Cerebellar cortex (tissue), 1 donor: ENCODE measurements at places on chromosomes 1 and 21.
A peak's percentile ranks its signal among the peaks of the same experiment; 100 is the strongest.

- peak; percentile 19 for DNase-seq
These were observed 109.2 kb downstream of the TNNI3K start for GRCh38 chr1:74344387-74344786.

- DNase-seq, result no peak
These were observed 95.4 kb upstream of the NGF start for GRCh38 chr1:115433483-115433882.

DNA sequence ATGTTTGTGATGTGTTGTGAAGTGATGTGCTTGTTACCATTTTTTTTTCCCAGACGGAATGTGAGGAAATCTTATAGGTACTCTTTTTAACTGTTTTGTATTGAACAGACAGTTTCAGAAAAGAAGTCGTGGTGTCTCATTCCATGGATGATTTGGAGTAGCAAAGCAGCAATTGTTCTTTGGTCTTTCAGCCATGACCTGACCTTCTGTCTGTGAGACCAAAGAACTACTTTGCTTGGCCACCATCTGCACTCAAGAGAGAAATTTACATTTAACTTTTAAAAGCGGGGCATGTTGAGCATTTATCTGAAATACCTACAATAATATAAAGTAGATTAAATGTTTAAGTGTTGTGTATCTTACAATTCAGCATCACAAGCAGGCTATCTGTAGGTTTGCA is 90.2 kb downstream of the SDCCAG8 start:
- DNase-seq, result no peak

DNA sequence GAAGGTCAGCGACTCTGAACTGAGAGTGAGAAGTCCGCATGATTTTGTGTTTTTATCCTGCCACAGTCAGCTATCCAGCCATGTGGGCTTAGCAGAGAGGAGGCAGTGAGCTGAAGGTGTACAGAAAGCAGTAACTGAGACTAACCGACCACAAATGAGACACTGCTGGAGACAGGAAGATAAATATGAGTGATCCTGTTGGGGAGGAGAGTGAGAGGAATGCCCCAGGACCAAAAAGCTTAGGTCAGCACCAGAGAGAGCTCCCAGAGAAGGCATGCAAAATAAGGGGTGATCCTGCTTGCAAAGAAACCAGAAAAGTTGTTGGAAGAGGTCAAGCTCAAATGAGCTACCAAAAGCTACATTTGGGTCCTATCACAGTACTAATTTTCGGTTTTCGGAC is 63.7 kb downstream of the HLCS start:
- DNase-seq, result no peak

DNA sequence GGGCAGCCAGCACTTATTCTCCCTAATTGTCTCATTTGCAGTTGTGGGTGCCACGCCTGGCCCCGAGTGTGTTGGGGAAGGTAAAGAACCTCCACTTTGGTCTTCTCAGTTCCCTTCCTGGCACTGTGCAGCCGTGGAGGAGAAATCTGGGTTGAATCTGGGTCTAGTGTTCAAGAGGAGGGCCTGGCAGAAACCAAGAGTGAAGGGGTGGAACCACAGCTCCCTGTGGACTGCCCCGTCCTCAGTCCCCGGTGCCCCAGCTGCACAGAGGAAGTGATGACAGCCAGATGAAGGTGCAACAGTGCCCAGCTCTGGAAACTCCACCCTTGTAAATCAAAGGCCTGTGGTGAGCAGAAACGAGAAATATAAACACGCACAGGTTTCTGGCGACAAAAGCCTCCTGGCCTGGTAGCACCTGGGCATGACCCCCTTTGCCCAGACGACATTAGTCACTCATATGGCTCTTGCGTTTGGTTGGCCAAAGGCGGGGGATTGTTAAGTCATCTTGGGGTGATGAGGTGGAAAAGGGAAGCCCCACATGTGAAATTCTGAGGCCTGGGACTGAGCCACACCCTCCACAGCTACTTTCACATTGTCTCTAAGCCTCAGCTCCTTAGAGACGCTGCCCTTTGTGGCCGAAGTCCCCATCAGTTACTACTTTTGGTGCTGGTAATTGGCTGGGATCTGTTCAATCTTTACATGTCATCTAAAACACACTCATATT is 4.2 kb upstream of the ECE1 start:
- DNase-seq, result no peak

GRCh38 chr1:7948960-7949359 is 8.3 kb upstream of the TNFRSF9 start:
- DNase-seq, result no peak

DNA sequence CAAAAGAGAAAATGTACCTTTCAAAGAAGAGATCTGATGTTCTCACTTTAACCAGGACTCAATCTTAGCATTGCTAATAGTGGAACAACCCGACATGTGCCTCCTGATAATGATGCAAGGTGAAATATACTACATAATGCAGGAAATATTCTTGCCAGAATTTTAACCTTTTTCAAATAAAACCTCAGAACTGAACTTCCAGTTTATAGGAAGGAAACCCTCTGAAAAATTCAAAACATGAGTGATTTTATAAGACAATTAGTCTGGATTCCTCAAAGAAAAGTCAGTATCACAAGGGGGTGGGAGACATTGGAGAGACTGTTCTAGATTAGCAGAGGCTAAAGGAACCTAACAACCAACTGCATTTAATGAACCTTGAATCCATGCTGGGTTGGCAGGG is 18.1 kb downstream of the AHCYL1 start:
- no peak for DNase-seq

- DNase-seq, result no peak
These were observed 61.0 kb upstream of the ATP1A1 start for GRCh38 chr1:116311756-116312680.

DNA sequence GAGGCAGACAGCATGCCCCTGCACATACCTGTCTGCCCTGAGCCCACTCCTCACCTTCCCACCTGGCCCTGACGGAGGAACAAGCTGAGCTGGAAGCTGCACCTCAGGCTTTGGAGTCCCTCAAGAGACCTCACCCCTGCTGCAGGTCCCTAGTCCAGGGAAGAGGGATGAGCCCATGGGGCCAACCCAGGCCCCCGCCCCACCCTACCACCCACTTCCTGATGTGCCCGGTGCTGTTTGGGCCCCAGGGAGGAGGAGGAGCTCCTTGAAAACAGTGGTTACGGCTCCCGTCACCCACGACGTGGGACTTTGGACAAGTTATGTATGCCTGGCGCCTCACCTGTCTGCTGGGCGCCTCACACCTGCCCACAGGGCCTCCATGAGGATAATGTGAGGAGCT is 250.2 kb downstream of the NPHP4 start:
- no peak for DNase-seq
